ENCODE measurements at places on chromosomes 13 and 19.

GRCh38 chr13:29523199-29523961 lies 72.1 kb downstream of the SLC7A1 start:
- peak; percentile 67 for DNase-seq

- peak; percentile 29 for DNase-seq
Observed at GRCh38 chr19:1084024-1084868, 10.9 kb downstream of the POLR2E start.

GRCh38 chr13:57996717-57997116 lies 365.2 kb downstream of the PCDH17 start:
- no peak for DNase-seq

DNA sequence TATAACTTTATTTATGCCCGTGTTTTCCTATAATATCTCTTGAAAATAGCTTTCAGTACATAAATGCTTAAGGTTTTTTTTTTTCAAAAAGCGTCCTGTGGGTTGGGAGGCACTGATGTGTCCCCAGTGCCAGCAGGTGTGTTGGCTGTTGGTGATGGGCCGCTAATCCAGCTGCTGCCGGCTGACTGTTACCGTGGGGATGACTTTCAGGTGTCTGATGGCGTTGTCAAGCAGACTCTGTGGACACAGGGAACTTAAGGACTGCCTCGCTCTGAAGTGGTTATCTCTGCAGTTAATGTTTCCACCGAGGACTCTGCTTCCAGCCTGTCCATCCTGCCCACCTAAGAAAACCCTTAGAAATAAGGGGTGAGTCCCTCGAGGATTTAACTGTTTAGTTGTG lies 94.5 kb downstream of the ANKRD10 start:
- no peak for DNase-seq

DNA sequence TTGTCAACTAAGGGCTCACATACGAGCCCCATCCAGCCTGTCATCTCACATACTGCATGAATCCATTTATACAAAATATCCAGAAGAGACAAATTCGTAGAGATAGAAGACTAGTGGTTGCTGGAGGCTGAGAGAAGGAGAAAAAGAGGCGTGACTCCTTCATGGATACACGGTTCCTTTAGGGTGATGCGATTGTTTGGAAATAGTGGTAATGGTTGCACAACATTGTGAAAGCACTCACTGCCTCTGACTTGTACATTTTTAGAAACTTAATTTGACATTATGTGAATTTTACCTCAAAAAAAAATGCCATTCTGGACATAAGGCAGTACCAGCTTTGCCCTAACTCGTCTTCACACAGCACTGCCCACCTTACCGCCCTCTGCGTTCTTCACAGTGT lies 27.3 kb downstream of the IGFL1 start:
- no peak for DNase-seq

DNA sequence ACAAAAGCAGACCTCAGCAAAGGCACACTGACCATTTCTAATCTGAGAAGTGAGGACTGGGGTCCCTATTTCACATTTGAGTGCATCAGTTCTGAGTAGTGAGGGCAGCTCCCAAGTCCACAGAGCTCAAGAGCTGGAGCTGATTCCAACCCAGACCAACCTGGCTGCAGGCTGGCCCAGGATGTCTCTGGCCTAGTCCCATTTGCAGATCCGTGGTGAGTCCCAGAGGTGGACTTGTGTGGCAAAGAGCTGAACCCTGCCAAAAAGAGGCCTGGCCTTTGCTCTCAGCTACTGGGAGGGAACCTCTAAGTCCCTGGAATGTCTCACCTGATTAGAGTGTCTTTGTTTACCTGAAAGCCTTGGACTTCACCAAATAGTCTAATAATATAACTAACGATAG lies 14.6 kb downstream of the SIGLEC7 start:
- no peak for DNase-seq

DNA sequence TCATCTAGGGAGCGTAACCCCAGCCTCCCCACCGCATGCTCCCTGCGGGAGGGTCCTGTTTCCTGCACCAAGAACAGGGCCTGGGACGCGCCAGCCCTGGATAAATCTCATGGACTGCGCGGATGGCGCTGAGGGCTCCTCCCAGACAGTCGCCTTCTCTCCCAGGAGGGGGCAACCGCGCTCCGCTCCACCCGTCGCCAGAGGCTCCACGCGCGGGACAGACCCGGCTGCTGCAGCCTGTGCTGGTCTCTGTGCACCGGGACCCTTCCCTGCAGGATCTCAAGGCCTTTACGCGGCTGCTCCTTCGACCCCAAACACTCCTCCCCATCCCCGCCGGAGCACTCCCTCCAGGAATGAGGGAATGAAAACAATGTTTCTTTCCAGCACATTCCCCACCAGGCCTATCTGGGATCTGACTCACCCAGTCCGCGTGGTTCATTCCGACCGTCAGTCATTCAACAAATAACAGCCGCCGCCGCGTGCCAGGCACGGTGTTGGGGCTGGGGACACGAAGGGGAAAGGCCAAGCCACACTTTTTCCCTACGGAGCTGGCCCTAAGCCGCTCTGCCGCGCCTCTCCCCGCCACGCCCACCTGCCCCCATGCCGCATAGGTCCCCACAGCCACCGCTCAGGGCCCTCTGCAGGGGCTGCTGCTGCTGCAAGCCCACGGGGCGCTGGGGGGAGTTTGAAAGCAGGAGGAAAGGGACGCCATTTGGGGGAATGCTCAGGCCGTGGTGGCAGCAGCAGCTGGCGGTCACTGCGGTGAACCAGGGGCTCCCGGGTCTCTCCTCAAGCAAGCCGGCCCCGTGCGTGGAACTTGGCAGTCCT lies 6.0 kb downstream of the PNMA8B start:
- DNase-seq: peak; percentile 75

- DNase-seq: no peak
Observed at GRCh38 chr13:30020726-30021312, 170.4 kb upstream of the UBL3 start.

DNA sequence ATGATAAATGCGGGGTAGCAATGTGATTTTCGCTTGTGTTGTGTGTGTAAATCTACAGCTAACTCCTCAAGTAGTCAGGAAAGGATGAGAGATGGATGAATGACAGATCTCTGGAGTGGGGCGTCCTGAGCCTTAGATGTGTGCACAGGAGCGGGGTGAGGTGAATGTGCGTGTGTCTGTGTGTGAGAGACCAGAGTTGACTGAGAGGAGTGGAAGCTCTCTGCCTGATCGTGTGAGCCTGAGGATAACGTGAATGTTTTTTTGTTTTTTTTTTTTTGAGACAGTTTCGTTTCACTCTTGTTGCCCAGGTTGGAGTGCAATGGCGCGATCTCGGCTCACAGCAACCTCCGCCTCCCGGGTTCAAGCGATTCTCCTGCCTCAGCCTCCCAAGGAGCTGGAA lies 805 bp downstream of the ZNF461 start:
- no peak for DNase-seq

GRCh38 chr19:39190768-39191167 lies 6.0 kb upstream of the NCCRP1 start:
- DNase-seq: no peak

GRCh38 chr13:113182046-113182445 lies 23.6 kb downstream of the PROZ start:
- DNase-seq: no peak

DNA sequence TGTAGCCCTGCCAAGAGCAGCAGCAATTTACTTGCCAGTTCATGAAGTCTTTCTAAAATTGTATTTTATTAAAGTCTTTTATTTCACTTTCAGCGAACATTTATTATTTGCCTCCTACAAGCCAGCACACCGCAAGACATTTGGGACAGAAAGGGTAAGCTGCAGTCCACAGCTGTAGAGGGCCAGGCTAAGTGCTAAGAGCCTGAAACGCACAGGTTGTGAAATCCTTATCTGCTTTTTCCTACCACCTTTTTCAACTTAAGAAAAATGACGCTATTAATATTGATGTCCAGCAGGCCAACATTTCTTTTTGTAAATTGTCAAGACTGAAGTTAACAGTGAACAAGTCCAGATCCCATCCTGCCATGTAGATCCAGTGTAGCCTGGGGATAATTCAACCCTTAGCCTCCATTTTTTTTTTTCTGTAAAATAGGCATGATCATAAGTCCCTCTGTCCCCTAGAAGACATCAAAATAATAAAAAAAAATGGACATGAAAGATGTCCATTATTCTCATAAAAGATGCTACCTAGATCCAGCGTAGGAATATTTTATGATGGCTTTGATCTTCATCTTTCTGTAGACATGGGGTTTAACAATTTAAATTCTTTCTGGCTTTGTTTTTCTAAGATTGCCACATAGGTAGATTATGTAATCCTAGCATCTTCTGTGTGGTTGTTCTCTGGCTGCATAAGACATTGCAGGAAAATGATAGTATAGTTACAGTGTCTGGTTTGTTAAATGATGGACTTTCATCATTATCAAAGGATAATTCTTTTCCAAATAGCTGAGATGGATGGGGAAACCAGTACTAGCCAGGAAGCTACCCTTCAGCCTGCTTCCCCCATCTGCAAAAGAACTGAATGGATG lies 128.4 kb downstream of the SHISA2 start:
- no peak for DNase-seq

GRCh38 chr13:77544758-77545338 lies 9.3 kb downstream of the SCEL start:
- DNase-seq: no peak

GRCh38 chr19:17526922-17527321 lies 15.5 kb downstream of the PGLS start:
- DNase-seq: no peak

GRCh38 chr19:49840736-49841249 lies 10.2 kb upstream of the PTOV1 start:
- no peak for DNase-seq

DNA sequence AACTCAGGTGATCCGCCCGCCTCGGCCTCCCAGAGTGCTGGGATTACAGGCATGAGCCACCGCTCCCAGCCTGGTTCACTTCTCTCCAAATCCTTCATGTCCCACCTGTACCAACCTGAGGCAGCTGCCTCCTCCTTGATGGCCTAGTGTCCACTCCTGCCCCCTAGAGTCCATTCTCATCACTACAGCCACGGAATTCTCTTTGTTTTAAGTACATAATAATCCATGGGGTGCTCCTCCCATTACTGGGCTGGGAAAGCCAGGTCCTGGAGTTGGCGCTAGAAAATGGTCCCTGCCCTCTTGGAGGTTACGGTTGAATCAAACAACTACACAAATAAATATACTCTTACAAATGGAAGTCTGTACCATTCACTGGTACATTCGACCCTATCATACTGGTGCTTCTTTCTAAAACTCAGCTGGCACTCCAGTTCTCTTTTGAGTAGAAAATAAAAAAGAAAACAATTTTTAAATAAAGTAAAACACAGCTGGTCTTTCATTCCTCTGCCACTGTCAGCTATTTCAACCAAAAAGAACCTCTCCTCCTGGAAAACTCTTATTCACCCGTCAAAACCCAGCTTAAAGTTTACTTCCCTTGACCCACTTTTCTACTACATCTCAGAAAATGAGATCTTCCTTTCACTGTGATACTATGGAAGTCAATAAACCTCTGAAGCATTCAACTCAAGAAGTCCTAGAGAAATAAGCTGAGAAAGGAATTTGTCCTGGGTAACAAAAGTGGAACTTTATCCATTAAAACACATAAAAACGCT lies 22.4 kb upstream of the ARHGEF18 start:
- DNase-seq: no peak

GRCh38 chr19:11797491-11797890 lies 832 bp upstream of the ZNF491 start:
- DNase-seq: peak; percentile 88

- DNase-seq: no peak
Observed at GRCh38 chr19:35088131-35088913, 27.3 kb upstream of the FXYD3 start.

GRCh38 chr19:32709032-32709431 lies 10.5 kb upstream of the TDRD12 start:
- no peak for DNase-seq

GRCh38 chr13:91813253-91813652 lies 414.8 kb downstream of the GPC5 start:
- DNase-seq: peak; percentile 33

DNA sequence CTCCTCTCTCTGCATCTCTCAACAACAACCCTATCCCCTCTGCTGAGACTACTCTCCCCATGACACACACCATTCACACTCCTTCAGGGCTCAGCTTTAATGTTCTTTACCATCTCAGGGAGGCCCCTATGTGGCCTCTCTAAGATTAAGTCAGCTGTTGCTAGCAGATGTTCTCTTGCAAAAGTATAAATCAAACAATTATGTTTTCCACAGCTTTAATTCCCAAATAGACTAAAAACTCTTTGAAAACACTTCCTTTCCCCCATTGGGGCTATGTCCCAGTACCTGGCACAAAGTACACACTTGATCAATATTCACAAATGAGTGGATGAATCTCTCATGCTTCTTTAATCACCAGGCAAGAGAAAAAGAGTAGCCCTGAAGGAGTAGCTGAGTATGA lies 5.1 kb downstream of the PEG3 start:
- DNase-seq: no peak

DNA sequence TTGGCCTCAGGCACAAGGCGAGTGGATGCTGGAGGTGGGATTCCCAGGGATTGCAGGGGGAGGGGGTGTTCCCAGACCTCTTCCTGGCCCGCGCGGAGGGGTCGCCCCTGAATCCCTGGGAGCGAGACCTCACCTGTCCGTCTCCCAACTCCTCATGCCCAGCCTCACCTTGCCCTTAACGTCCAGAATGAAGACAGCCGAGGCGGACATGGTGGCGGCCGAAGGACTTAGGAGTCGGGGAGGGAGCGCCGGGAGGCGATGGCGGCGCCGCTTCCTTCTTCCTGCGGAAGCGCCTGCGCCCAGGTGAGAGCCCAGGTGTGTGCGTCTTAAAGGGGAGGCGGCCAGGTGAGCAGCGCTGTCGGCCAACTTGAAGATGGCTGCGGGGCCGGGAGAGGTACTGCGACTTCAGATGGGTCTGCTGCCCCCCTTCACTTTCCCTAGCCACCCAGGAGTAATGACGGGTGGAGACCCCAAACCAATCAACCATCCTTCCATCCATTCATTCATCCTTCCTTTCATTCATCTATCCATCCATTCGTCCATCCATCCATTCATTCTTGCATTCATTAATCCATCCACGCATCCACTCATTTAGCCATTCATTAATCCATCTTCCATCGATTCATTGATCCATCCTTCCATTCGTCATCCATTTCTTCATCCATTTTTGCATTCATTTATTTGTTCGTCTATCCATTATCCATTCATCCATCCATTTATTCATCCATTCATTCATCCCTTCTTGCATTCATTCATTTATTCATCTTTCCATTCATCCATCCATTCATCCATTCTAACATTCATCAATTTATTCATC lies at the start of gene AP1M2:
Gene AP1M2, minus strand, starts transcription at position 291 of the 817 bp plus-strand sequence. Its CDS starts 81 bp downstream, at position 210.
- no peak for DNase-seq

DNA sequence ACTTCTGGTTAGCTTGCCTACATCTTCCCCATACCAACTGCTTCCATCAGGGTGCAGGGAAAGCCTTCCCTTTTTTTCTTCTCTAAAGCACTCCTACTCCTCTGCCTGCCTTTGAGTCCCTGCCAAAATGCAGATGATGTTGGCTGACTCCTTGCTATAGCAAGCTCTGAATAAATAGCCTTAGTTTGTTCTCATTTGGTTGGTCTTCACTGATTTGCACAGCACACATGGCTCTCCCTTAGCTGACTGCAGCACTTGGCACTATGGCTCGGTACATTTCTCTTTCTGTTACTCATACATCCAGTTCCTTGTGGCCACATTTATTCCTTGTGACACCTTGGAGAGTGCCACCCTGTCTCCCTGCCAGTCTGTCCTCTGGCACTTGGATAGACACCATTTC lies 249.8 kb downstream of the DCLK1 start:
- no peak for DNase-seq

Measured in left ventricle myocardium superior (tissue), 1 donor.